AG10803 (cell line): ENCODE measurements at places on chromosomes 1 and 21.

DNA sequence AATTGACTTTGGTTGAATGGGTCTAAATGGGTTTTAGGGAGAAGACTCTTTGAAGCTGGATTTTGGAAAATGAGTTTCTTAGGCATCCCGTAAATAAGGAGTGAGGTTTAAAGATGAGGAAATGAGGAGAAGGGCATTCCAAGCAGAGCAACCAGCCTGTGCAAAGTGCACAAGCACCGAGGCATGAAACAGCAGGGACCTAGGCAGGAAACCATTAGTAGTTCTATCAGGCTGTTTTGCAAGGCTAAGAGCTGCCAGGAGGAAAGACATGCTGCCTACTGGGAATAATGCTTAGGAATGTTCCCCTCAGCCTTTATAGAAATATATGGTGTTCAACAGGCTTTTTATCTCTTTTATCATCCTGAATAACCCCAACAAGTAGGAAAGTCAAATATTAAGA, 153.1 kb upstream of the FGGY start:
- DNase-seq = peak; percentile 77

GRCh38 chr1:212488436-212489283, 55.9 kb downstream of the NENF start:
- peak; percentile 72 for DNase-seq

- DNase-seq = peak; percentile 72
Observed at GRCh38 chr1:27403065-27403726, 10.8 kb downstream of the GPR3 start.

GRCh38 chr1:199878823-199879222, 148.7 kb upstream of the NR5A2 start:
- no peak for DNase-seq

DNA sequence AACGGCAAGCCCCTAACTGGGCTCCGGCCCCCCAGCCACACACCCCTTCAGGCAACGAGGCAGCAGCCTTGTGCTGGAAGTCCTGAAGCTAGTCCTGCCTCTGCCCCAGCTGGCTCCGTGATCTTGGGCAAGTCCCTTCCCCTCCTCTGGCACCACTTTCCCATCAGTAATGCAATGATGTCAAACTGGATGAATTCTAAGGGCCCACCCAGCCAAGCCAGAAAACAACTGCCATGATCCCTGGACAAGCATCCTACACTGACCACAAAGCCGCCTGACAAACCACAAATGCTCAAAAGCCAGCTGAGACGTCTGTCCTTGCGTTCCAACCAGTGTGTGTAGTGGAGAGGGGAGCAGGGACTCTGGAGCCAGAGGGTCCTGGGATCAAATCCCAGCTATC, 26.8 kb downstream of the IFFO2 start:
- peak; percentile 81 for DNase-seq

- DNase-seq = no peak
Observed at GRCh38 chr1:245195398-245195797, 40.6 kb downstream of the KIF26B start.

DNA sequence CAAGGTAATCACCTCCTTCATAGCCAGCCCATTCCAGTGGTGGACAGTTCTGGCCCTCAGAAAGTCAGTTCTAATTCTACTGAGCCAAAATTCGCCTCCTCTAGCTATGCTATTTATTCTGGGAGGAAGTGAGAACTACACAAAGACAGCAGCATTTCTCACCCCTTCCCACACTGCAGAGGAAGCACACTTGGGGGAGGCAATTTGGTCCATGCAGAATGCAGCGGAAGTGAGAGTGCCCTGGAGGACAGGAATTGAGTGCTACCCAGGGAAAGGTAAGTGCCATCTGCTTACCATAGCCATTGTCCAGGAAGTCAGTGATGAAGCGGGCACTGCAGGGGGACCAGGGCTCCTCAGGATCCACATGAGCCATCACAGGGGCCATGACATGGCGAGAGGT, 3.7 kb downstream of the ADAMTS4 start:
- no peak for DNase-seq

- peak; percentile 91 for DNase-seq
Observed at GRCh38 chr21:46056450-46056903, 41.4 kb upstream of the COL6A2 start.

DNA sequence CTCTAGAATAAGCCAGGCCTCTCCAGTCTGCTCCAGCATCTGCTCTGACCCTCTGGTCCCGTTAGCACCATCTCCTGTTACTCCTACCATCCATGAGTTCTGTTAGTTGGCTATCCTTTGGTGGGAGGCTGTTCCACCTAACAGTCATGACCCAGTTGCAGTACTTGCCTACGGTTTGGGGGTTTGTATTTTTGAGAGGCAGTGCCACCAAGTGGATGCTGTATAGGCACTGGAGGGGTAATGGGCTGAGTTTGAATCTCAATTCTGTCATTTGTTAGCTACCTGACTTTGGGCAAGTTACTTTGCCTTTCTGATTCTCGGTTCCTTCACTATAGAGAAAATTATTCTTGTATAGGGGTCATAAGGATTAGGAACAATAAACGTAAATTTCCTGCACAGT, 12.1 kb upstream of the C8B start:
- DNase-seq = no peak

DNA sequence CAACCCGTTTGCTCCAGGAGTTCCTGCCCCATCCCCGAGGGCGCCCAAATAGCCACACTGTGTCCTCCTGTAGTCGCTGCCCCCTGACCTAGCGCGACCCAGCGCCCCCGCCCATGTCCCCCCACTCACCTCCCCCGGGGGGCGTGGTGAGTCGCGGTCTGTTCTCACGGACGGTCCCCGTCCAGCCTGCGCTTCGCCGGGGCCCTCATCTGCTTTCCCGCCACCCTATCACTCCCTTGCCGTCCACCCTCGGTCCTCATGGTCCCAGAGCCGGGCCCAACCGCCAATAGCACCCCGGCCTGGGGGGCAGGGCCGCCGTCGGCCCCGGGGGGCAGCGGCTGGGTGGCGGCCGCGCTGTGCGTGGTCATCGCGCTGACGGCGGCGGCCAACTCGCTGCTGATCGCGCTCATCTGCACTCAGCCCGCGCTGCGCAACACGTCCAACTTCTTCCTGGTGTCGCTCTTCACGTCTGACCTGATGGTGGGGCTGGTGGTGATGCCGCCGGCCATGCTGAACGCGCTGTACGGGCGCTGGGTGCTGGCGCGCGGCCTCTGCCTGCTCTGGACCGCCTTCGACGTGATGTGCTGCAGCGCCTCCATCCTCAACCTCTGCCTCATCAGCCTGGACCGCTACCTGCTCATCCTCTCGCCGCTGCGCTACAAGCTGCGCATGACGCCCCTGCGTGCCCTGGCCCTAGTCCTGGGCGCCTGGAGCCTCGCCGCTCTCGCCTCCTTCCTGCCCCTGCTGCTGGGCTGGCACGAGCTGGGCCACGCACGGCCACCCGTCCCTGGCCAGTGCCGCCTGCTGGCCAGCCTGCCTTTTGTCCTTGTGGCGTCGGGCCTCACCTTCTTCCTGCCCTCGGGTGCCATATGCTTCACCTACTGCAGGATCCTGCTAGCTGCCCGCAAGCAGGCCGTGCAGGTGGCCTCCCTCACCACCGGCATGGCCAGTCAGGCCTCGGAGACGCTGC, 1.1 kb downstream of the HTR6 start:
- no peak for DNase-seq

DNA sequence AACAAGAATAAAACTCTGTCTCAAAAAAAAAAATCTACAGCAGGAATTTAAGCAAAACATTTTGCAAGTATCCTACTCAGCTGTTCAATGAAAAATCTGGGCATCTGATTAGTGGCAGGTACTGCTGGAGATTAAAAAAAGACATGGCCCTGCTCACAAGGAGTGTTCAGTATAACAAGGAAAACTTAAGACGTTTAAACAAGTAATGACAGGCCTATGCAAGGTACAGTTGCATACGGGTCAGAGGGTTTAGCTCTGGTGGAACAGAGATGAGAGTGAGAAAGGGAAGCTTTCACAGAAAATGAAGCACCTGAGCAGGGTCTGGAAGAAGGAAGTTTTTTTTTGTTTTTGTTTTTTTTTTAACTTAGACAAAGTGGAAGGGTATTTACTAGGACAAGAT, 23.0 kb downstream of the SNRNP40 start:
- no peak for DNase-seq

GRCh38 chr1:23574265-23574754, 15.0 kb upstream of the ID3 start:
- no peak for DNase-seq

- DNase-seq = no peak
Observed at GRCh38 chr1:155092131-155092530, 13.5 kb downstream of the EFNA3 start.

DNA sequence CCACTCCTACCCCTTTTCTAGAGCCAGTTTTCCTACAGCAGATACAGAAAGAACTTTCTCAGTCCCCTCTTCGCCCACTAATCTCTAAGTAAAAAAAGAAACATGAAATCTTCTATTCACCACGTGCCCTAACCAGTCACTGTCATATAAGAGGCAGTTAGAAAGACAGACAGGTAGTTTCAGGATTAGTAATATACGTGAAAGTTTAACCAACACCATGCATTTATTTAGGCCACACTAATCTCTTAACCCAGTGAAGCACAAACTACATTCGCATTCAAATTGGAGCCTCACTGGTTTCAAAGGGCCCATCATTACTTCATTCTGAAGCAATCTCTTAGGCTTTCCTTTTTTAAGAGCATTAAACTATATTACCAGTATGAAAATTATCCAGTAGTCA, 10.1 kb downstream of the GPATCH2 start:
- DNase-seq = no peak

DNA sequence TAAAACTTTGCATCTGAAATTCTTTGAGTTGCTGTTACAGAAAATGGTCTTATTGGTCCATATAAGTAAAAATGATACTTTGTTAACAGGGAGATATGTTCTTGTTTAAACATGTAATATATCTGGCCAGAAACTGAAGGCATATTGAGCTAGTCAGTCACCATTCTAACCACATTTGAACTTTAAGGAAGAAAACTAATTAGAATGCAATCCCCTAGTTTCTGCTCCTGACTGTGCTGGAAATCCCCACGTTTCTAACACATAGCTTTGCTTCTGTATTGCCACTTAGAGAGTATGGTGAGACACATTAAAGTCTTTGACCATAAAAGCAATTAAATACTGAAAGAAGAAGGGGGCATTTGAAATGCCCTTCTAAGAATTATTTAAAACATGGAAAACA, 32.1 kb upstream of the HIVEP3 start:
- no peak for DNase-seq

GRCh38 chr1:201253411-201253810, 29.9 kb upstream of the PKP1 start:
- DNase-seq = no peak

DNA sequence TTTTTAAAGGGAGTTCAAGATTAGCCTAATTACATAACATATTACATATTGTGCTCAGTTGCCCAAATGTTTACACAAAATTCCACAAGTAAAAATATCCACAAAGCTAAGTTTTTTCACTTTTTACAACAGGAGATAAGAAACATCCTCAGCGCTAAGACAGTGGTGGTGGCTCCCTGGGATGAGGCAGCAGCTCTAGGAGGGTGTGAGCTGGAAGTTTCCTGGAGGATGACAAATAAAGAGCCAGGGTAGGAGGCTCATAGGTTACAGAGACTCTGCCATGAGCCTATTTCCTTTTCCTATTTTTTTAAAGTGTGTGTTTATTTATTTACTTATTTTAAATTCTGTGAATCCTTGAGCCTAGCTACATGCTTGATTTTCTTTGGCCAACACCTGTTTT, 91.7 kb downstream of the COL24A1 start:
- no peak for DNase-seq
